ENCODE measurements at places on chromosomes 6 and 20.

GRCh38 chr20:8050157-8050837, 30.7 kb upstream of the TMX4 start:
- no peak for DNase-seq

DNA sequence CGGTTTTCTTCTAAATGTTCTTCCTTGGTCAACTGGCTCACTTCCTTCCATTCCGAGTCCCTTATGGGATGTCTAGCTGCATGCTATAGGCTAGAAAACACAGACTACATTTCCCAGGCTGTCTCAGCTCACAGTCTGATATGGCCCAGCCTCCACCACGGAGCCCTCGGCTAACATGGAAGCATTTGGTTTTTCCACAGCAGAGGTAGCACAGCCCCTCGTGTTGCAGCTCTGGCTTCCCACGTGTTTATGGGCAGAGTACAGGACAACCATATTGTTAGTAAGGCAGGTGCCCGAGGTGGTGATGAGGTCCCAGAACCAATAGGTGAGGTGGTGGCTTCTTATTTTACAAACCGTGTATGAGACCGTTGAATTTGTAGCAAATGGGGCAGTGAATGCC, 8.7 kb downstream of the GPLD1 start:
- DNase-seq, result no peak

- no peak for DNase-seq
These were observed 8.2 kb downstream of the GCNT2 start for GRCh38 chr6:10529231-10529801.

GRCh38 chr20:22827916-22828315, 207.2 kb upstream of the SSTR4 start:
- DNase-seq, result no peak

GRCh38 chr20:53839423-53840176, 230.8 kb downstream of the BCAS1 start:
- no peak for DNase-seq
